Activated CD8-positive, alpha-beta memory T cell treated with anti-CD3 and anti-CD28 coated beads for 1 hour (primary cell): ENCODE measurements at places on chromosomes 5 and 9.

DNA sequence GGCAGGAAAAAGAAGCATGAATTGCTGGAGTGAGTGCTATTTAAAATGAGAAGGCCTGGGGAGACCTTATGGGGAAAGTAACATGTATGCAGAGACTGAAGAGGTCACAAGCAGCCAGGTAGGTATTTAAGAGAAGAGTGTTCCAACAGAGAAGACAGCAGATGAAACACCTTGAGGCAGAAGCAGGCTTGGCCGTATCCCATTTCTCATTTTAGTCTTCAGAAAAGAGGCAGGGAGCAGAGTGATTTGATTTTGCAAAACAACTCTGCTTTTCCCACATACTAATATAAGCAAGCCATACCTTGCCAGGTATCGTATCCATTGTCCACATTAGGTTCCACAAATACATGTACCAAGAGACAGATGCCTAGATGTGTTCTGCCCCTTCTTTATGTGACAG is 244.3 kb downstream of the ASTN2 start:
- no peak for DNase-seq

GRCh38 chr9:33227008-33227398 is 13.0 kb upstream of the SPINK4 start:
- no peak for DNase-seq

- DNase-seq = no peak
Observed at GRCh38 chr9:124262649-124262972, 4.9 kb downstream of the NEK6 start.

- no peak for DNase-seq
Observed at GRCh38 chr5:39224196-39224761, 4.9 kb upstream of the FYB1 start.

DNA sequence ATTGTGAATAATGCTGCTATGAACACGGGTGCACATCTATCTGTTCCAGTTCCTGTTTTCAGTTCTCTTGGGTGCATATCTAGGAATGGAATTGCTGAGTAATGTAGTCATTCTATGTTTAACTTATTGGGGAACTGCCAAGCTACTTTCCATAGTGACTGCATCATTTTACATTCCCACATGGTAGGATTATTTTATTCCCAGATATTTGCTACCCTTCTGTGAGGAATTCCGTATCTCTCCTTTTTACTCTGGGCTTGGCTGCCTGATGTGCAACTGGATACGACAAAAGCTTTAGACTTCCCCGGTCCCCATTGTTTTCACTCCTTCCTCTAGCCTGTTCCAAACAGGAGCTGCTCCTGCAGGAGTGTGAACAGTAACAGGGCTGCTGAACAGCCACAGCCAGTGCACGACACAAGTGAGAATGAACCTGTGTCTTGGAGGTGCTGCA is 7.2 kb downstream of the TAS2R1 start:
- no peak for DNase-seq

DNA sequence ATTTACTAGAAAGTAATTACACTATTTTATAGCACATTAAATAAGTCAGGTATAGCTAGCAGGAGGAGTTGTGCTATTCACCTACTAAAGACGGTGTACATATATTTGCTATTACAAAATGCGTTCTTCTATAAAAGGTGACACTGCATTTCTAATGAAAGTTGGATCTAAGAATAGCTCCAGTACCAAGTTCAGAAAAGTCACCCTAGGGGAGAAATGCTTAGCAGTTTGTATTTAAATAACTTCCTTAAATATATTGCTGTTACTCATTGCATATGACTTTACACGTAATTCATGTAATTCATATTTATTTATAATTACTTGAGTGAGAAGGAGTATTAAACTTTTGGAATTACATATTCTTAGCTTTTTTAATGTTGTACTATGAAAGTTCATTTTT is 7.0 kb upstream of the SUB1 start:
- DNase-seq = no peak

DNA sequence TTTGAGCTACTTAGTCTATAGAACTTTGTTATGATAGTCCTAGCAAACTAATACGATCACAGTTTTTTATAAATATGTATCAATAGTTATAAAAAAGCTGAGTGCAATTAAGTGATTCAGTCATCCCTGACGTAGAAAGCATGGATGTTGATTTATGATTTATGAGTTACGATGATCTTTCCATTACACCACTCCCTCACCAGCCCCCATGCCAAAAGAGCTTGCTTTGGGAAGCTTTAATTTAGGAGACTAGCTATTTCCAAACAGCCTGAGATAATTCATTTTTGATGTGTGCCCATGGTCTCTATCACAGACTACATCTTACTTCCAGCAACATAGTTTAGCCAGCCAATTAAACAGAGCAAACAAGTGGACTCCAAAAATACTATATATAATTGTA is 256.8 kb downstream of the GABRG2 start:
- DNase-seq = no peak

- DNase-seq = no peak
Observed at GRCh38 chr9:78807286-78807685, 510.4 kb downstream of the PSAT1 start.

- DNase-seq = no peak
Observed at GRCh38 chr9:107588393-107588792, 98.8 kb upstream of the KLF4 start.

GRCh38 chr5:75367401-75367800 is 30.4 kb downstream of the HMGCR start:
- no peak for DNase-seq
